Central memory CD4-positive, alpha-beta T cell (primary cell): ENCODE measurements at places on chromosomes 12 and 14.
A peak's percentile ranks its signal among the peaks of the same experiment; 100 is the strongest.

GRCh38 chr12:41795910-41796309 lies 348.8 kb downstream of the GXYLT1 start:
- DNase-seq: no peak

DNA sequence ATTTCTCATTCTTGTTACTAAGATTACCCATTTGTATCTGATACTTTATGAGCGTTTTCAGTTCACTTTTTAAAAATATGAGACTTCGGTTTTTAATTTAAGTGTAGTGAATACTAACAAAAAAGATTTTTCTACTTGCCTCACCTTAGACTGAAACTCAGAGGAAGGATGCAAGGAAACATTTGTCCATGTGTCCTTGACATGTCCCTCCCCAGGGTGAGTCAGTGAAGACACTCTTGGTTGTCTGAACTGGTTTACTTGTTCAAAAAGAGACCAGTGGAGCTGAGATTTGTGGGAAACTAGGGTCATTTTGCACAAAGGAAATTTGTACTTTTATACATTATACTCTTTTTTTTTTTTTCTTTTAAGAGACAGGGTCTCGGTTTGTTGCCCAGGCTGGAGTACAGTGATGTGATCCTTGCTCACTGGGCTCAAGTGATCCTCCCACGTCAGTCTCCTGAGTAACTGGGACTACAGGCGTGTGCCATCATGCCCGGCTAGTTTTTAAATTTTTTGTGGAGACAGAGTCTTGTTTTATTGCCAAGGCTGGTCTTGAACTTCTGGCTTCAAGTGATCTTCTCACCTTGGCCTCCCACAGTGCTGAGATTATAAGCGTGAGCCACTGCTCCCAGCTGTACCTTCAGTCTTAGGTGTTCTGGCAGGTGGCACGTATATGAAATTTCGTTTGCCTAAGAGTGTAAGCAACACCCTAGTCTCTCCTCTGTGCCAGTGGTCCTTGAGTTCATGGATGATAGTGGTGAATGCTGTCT lies 56.7 kb downstream of the PPFIBP1 start:
- no peak for DNase-seq

DNA sequence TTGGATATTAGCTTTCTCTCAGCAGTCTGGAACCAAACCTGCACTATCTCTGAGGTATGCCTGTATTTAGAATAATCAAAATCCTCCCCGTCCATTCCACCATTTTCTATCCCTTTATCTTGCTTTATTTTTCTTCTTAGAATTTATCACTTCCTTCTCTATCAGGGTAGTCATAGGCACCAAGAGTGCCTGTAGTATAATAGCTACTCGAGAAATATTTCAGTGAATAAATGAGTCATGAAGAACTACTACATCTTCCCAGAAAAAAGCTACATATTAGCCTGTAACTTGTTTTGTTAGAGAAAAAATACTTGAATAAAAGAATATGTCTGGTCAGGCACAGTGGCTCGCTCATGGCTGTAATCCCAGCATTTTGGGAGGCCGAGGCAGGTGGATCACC lies 4.3 kb downstream of the SLC2A14 start:
- no peak for DNase-seq

- no peak for DNase-seq
Measured at GRCh38 chr14:95623195-95623594, 63.0 kb upstream of the TCL1B start.

DNA sequence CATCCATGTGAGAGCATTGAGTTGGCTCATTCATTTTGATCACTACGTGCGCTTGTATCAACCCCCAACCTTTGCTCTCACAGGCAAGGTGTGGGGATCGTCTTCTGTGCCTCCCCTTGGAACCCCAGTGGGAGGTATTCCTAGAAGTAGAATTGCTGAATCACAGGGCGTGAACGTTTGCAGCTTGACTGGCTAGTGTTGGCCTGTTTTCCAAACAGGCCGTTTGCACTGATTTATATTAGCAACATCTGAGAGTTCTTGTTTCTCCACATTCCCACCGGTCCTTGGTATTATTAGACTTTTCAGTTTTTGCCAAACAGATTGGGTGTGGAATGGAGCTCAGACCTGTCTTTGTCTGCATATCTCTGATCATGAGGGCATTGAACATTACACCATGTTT lies 288.6 kb upstream of the PWP1 start:
- no peak for DNase-seq

GRCh38 chr12:91441993-91442952 lies 259.7 kb upstream of the DCN start:
- DNase-seq: no peak

DNA sequence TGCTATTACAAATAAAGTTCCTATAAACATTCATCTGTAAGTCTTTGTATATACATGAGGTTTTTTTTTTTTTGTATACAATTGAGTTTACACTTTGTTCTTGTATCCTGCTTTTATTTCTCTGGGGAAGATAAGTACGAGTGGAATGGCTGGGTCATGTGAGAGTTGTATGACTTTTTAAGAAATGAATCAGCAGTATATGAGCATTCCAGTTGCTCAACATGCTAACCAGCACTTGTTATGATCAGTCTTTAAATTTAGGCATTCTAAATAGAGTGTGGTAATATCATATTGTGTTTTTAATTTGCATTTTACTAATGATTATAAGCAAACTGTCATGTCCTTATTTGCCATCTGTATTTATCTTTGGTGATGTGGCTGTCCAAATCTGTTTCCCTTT lies 44.7 kb upstream of the AMIGO2 start:
- no peak for DNase-seq

GRCh38 chr12:1640328-1641234 lies 11.6 kb downstream of the WNT5B start:
- no peak for DNase-seq

DNA sequence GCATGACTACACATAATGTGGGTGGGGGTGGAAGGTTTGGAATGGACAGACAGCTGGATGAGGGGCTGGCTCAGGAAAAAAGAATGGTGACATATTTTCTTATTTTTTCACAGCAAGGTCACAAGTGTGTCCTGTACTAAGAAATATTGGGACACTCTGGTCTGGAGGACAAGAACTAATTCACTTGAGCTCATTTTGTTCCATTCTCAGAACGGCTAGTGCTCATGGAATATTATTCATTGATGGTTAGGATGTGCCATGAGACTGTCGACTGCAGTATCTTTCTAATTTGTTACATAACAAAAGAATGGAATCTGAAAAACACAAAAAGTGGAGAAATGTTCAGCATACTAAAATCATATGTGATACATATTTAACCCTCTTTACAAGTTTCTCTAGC lies 149.5 kb downstream of the BMP4 start:
- DNase-seq: no peak

GRCh38 chr14:94581127-94581999 lies at the start of gene SERPINA5:
SERPINA5 (plus strand) TSS chr14:94581426; CDS start chr14:94587363, 5,937 bp downstream.
- DNase-seq: no peak

DNA sequence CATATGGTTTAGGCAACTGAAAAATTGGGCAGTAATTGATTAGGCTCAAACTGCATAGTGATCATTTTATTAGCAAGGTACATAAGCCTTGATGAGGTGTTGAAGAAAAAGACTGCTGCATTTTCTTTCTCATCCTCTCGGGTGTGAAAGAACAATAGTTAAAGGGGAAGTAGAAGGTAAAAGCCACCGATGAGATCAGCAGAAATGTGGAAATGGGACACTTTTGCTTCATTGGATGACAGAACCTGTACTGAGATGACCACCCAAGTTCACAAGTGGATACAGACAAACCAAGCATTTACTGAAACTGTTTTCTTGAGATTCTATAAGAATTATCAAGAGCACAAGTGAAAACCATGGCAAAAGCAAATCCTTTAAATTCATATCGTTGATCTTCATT lies 184.0 kb downstream of the TMX1 start:
- no peak for DNase-seq

DNA sequence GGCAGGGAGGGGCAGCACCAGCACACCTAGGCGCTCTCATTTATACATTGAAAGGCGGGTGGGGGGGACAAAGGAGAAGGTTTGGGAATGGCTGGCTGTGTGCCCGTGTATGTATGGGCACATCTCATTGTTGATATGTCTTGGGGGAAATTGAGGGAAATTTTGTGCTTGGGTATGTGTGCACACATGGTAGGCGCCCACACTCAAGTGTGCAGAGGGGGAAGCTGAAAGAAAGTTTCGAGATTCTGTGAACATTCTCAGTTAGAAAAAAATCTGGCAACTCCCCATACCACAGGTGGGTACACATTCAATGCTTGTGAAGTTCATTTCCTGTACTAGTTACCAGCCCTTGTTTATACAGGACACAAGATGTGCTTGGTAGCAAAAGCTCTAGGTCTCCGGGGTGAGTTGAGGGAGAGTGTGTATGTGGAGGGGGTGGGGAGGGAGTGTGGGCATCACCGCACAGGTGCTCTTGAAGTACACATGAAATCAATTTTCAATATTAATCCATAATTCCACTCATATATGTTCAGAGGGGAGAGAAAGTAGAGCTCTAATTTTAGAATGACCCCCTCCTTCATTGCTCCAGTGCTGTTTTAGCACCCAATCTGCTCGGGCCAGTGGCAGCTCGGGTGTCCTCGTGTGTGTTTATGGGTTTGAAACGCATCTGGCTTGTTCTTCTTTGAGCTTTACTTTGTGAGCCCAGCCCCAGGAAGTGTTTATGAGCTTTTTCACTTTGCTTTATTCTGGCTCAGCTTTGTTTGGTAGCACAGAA lies 286.0 kb downstream of the ZFP36L1 start:
- peak; percentile 69 for DNase-seq

GRCh38 chr12:31804185-31804504 lies 75.3 kb upstream of the AMN1 start:
- DNase-seq: no peak

- no peak for DNase-seq
Measured at GRCh38 chr14:104464907-104465306, 114.7 kb upstream of the C14orf180 start.

- DNase-seq: no peak
Measured at GRCh38 chr12:130863298-130863697, 8.6 kb upstream of the RAN start.

GRCh38 chr12:15405606-15406005 lies 83.3 kb downstream of the PTPRO start:
- DNase-seq: no peak

DNA sequence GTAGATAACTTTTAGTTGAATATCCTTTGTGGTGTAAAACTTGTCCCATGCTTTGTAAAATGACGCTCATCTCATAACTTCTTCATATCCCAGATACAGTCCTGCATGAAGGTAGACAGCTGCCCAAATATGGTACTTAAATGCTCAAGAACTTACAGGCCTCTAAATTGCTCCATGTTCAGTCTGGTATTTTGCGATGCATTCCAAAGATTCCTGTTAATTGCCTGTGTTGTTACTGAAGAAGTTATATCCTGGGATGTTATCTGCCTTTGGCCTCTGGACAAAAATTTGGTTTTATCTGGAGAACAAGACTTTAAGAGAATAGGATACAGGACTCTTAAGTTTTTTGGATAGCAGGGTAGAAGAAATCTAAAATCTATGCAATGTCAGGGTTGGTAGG lies 473.0 kb downstream of the PCNX1 start:
- DNase-seq: no peak

GRCh38 chr12:45509187-45509586 lies 220.3 kb upstream of the ARID2 start:
- no peak for DNase-seq

DNA sequence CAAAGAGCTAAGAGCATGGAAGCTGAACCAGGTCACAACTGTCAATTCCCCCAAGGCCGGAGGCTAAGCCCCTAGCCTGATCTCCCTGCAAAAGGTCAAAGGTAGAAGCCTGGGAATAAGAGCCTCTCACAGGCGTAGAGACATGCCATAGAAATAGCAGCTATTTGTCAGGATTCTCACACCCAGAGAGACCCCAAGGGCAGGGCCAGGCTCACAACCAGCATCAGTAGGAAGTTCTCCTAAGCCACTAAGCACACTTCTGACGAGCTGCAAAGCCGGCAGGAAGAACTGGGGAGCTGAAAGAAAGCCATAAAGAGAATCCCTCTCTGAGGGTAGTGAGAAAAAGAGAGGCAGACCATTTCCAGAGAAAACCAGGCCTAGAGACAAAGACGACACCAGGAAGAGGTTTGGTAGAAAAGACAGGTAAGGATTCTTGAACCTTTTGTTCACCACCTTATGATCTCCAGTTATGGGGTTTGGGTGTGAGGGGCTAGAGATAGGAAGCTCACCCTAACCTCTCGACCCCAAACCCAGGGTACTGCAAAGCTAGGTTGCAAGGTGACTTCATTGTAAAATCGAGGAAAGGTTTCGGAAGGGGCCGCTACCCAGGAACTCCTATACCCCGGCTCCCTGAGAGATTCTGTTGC lies 1.0 kb downstream of the SMARCC2 start:
- peak; percentile 5 for DNase-seq

GRCh38 chr14:92040431-92041051 lies 682 bp upstream of the TRIP11 start:
- no peak for DNase-seq

GRCh38 chr12:78628491-78629100 lies 236.0 kb upstream of the SYT1 start:
- no peak for DNase-seq

DNA sequence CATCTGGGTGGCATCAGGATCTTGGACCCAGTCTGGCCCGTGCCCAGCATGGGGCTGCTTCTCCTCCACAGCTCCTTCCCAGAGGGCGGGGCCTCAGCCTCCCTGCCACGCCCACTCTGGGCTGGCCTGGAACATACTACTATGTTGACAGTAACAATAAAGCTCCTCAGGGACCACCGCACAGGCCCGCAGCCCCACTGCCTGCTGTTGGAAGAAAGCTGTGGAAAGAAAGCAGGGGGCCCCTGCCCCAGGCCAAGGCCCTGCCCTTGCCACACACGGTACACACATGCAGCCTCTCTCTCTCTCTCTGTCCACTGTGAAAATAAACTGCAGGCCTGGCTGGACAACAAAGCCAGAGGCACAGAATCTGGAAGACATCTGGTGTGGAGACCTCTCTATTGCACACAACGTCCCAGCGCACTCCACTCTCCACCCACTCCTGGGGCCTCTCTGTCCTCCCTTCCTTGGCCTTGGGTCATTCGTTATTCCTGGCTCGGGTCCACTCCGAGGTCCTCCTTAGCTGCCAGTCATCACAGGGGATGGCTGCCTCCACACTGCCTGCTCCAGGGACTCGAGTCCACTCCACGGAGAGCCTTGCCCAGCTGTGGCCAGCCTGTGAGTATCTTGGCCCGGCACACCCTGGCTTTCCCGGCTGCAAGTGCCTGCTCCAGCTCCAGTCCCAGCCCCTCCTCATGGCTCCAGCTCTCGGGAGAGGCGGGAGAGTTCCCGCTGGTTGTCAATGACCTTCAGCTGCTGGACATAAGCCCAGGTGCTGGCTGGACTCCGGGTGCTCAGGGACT lies 11.8 kb upstream of the ENDOU start:
- DNase-seq: no peak

GRCh38 chr12:51970904-51971646 lies 19.6 kb downstream of the ACVR1B start:
- peak; percentile 55 for DNase-seq

GRCh38 chr12:57927086-57927485 lies 14.3 kb upstream of the ATP23 start:
- no peak for DNase-seq
